ENCODE measurements at places on chromosomes 2 and 18.
A peak's percentile ranks its signal among the peaks of the same experiment; 100 is the strongest.

DNA sequence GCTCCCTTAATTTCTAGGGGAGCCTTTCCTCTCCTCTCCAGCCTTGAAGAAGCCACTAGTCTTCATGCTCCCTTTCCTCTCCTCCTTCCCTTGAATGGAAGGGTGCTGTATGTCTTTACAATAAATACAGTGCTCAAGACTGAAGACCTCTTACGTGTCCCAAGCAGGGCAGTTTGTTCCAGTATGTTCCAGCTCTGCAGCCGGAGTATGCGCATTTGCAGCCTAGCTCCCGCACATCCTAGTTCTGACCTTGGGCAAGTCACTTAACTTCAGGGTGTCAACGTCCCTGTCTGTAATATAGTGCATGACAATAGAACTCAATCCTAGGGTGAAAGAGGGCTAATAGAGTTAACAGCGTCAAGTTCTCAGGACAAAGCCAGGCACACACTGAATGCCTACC lies 208.0 kb downstream of the HAUS1 start:
- DNase-seq: no peak

GRCh38 chr2:3523551-3524041 lies 4.3 kb upstream of the ADI1 start:
- no peak for DNase-seq

DNA sequence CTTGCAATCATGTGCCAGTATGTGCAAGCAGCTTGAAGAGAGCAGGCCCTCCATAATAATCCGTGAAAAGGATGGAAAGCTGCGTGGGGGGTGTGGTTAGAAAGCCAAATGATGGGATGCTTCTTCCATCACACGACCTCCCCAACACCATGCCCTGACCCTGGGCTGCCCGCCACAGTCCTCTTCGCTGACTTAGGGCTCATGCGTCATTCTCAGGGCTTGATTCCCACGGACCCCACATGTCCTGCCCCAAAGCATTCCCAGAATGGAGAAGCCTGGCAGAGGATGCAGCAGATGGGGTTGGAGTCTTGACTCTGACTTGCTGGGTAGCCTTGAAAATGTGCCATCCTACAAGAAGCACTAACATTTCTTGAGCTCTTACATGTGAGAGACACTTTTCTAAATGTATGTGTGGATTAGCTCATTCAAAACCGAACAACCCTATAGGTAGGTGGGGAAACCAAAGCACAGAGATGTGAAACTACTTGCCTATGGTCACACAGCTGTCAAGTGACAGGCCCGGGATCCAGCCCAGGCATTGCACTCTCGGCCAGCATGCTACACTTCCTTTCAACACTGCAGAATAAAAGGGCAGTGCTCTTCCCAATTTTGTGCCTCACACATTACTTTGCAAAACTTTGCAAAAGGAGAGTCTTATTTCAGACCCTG lies 3.7 kb downstream of the TNS1 start:
- DNase-seq: no peak

DNA sequence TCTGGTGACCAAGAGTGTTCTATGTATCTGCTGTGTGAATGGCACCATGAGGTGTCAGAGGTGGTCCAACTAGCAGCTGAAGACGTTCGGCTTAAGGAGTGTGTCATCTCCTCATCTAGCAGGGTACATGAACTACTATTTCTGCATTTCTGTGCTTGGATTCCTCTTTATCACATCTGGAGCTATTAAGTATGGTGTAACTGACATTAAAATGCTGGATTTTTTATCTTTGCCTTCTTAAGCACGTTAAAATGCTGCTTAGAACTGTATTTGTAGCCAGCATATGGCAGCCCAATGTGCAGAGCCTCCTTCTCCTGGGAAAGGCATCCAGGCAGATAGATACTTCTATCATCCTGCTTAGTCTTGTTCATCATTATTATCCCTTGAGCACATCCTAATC lies 409.3 kb upstream of the MMADHC start:
- DNase-seq: no peak

DNA sequence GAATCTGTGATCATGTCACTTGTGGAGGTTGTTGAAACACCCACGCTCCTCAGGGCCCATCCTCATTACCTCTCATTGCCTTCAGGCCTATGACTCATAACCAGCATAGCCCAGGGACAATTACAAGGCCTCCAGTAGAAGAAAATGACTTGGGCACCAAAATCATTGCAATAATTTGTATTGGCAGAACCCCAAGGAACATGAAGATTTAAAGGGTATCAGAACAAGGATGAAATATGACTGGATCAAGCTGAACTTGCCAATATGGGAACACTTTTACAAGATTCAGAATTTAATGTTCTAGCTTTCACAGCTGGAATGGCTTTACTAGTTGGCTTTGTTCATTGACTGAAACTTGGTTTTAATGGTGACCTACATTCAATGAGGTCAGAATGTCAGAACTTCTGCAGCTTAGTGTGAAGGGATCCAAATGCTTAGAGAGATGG lies 156.4 kb downstream of the COPS8 start:
- no peak for DNase-seq

GRCh38 chr18:39232937-39233336 lies 1667.3 kb upstream of the CELF4 start:
- no peak for DNase-seq

DNA sequence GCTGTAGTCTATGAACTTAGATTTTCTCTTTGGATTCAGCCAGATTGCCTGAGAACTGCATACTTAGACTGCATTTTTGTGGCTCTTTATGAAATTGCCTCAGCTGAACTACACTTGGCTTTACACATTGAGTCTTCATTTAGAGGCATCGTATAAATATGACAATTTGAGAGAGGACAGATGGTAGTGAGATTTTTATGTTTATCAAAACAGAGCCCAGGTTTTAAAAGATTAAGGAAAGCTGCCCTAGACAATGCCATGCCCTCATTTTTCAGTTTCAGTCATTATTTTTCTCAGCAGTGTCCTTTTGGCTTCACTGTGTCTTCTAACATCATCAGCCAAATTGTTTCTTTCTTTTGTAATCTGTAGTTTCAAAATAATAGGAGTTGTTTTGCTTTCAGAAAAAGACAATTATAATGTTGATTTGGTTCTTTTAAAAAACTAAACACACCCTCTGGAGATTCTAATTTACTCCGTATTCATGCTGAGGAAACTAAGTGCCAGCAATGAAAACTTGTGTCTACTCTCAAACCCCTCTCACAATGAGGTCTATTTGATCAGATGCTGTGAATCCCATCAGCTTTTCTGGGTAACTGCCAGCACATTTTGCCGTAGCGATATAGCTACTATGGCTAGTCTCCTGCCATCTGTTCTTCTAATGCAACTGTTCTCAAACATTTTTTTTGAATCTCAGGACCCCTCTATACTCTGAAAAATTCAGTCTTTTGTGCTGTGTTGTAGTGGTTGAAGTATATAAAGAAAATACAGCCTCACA lies 46.2 kb downstream of the TWSG1 start:
- DNase-seq: no peak

DNA sequence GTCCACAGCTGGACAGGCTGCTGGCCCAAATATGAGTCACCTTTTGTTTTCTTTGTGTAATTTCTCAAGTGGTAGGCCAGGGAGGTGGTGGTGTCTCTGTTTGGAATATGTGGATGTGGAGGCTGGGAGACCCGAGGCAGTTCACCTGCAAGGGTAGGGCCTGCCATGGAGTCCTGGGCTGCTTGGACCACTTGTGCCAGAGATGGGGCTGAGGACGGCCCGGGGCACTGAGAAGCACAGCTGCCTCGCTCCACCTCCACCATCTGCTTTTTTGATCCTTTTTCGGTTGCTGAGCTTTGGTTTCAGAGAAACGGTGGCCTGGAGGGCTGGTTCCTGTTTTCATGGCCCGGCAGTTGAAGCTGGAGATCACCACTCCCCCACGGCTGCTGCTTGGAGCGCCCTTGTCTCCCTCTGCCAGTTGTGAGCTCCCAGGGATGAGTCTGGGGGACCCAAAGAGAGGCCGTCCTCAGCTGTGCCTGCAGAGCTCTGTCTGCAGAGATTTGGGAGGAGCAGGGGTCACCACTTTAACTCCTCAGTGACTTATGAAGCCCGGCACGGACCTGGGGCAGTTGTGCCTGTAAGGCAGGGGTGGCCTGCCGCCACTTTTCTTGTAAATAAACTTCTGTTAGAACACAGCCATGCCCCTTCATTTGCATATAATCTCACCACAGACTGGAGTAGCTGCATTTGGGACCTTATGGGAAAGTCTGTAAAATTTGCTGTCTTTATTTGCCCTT lies 67.6 kb upstream of the MCFD2 start:
- no peak for DNase-seq

- no peak for DNase-seq
These were observed 89.2 kb upstream of the CXCR4 start for GRCh38 chr2:136207030-136207623.

- DNase-seq: peak; percentile 41
These were observed 11.6 kb downstream of the TRPM8 start for GRCh38 chr2:233928594-233929351.

GRCh38 chr18:5900262-5900661 lies 4.9 kb upstream of the TMEM200C start:
- no peak for DNase-seq

DNA sequence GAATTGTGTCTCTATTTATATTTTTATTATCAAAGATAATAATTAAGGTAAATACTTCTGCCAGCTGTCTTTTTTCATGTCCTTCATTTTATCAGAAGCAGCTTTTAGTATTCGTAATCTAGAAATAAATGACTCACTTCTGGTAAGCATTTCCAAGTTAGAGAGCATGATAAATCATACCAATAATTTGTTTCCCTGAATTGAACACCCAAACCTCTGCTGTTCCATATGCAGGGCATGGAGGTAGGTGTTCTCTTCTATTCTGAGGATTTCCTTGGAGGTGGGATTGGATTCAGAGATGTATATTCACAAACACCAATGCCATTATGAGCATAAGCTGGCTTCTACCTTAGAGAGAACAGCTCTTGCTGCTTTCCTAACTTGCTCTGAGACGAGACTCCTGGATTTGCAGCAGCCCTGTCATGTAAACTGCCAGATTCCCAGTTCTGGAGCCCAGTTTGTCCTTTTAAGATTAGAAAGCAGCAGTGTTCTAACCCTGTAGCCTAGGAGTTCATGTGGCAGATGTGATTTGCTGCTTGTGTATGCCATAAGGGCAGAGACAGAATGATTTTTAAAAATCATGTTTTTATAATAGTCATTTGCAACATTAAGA lies 47.5 kb downstream of the SKA1 start:
- DNase-seq: no peak

- DNase-seq: no peak
These were observed 5.0 kb upstream of the SERPINB2 start for GRCh38 chr18:63882333-63883141.

DNA sequence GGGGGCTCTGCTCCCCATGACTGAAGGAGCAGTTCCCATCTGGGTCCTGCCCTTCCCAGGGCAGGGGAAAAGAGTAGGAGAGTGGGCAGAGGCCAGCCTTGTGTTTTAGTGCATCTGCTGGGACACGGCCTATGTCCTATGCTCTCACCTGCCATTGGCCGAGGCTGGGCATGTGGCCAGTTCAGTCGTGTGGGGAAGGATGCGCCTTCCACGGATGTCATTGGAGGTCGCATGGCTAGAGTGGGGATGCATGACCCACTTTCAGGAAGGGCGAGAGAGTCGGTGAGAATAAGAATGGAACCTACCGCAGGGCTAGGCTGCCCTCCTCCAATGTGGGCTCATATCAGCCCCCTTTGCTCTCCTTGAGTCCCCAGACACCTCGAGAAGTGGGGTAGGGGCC lies 70.9 kb upstream of the HAAO start:
- DNase-seq: no peak

- DNase-seq: no peak
These were observed 116.8 kb upstream of the MEIS1 start for GRCh38 chr2:66318009-66318561.

- DNase-seq: no peak
These were observed 10.3 kb upstream of the CYBRD1 start for GRCh38 chr2:171512014-171512413.

DNA sequence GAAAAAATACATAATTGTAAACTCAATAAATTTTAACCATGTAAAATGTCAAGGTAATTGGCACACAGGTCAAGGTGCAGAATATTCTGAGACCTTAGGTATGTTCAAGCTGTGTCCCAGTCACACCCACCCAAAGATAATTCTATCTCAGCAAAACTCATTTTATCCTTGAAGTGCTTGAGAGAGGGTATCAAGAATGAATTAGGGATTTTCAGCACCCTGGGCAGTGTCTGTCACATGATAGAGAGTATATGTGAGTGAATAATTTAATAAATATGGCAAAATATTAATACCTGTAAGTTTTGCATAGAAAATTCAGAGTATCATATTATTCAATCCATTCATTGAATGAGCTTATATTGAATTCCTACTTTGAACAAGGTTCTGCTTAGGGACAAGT lies 567.9 kb downstream of the FBXO15 start:
- no peak for DNase-seq

GRCh38 chr2:132797556-132797955 lies 127.6 kb upstream of the LYPD1 start:
- no peak for DNase-seq

Measured in T47D (cell line).